ENCODE measurements at places on chromosomes 1 and 21.

- DNase-seq = peak; percentile 32
These were observed 470.4 kb upstream of the USP24 start for GRCh38 chr1:55685560-55685959.

DNA sequence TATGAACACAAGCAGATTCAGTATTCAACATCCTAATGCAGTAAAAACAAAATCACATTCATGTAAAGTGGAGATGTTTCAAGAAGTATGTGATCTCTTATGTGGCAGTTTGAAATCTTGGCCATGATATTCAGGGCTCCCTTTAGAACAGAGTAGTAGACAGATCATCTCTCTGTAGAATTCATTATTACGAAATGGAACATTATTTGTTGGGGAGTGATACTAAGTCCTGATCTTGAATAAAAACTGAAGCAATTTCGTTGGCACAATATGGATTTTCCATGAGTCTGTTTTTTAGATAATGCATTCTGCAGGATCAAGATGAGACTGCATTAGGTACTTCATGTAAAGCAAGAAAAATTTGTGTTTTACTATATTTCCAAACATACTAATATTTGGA is 264.4 kb upstream of the NRIP1 start:
- no peak for DNase-seq

GRCh38 chr1:48661726-48662463 is 114.8 kb downstream of the BEND5 start:
- DNase-seq = no peak

GRCh38 chr21:18493422-18493821 is 89.8 kb upstream of the TMPRSS15 start:
- DNase-seq = no peak

- no peak for DNase-seq
These were observed 678.4 kb upstream of the ADAMTS5 start for GRCh38 chr21:27645285-27645684.

DNA sequence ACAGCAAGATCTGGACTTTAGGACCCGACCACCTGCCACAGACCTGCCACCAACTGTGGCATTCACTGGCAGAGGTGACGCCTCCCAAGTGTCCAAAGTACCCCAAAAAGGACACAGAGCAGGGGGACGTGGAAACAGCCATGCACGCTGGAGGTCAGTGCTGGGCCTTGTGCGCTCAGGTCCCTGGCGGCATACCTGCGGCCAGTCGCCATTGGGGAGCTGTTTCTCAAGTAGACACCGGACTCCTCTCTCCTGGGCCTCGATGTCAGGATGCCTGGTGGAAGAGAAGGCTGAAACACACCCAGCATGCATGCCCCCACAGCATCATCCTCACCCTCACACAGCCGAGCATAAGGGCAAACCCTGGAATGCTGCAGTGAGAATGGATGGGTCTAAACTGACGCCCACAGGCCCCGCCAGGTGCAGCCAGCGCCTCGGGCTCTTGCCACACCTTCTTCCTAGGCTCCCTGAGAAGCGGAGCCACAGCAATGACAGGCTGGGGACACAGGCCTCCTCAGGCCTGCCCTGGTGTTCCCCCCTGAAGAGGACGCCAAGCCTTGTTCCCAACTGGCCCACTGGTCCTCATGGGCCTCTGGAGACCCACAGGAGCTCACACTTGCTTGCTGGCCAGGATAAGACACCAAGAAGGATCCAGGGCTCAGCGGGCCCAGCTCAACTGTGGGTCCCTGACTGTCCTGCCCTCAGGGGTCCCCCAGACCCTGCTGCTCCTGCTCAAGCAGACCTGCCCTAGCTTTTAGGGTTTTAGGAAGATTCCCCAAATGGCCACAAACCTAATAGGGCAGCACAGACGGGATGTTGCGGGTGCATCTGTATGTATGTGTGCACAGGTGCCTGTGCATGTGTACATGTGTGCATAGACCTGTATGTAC is 7.7 kb upstream of the SPATC1L start:
- no peak for DNase-seq

- no peak for DNase-seq
These were observed 1397.6 kb upstream of the B3GALT2 start for GRCh38 chr1:194584052-194584451.

DNA sequence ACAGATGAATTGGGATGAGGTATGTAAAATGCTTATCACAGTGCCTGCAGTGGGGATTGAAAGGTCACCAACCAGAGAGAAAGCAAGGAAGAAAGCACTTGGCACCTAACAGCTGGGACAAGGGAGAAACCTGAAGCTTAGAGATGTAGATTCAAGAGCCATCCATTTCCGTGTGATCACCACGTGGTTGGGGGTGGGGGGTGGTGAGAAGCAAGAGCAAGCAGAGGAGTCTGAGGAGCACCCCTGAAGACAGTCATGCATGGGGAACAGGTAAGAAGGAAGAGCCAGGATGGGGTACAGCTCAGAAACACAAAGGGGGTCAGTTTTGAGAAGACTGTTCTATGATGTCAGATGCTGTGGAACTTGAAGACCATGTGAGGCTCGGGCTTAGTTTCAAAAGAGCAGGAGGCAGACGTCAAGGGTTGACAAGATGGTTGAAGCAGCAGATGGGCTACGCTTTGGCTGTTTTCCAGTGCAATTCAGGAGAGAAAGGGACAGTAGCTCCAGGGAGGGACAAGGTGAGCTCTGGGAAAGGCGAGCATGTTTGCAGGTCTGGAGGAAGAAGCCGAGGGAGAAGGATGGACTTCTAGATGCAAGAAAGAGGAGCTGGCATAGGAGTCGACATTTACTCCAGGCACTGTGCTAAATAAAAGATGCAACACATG is 17.4 kb downstream of the KANK4 start:
- no peak for DNase-seq

DNA sequence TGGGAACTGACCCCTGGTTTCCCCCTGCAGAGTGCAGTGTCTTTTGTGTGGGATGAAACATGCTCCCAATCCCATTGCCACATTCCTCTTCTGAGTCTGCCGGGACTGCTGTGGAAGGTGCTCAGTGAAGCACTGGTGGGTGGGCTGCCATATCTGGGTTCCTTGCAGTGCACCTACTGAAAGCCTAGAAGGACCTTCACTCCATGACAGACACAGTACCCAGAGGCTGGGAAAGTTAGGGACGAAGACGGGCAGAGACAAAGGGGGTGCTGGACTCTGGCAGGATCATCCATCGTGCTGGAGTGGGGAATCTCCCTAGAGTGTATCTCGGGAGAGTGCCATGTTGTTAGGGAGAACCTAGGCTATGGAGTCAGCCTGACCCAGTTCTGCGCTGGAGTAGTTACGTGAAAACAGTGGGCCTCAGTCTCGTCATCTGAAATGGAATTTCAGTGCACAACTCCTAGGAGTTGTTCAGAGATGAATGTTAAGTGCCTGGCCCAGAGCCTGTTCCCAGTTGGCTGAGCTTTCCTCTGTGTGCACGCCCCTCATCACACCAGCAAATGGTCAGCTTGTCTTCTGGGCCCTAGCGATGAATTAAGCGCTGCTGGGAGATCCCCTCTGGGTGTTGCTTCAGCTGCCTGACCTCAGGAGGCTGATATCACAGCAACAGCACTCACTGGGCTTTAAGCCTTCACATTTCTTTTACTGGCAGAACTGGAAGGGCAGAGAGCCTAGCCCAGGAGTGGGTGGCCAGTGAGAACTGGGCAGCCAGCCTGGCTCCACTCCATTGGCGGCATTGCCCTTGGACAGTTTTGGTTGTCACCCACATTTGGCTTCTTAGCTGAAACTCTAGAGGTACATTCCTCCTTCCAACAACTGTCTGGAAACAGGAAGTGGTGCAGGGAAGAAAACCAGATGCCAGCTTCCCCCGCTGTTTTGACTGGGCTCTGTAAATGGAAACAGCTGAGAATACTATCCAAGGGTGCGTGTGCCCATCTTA is 479.8 kb upstream of the VAMP3 start:
- peak; percentile 79 for DNase-seq

DNA sequence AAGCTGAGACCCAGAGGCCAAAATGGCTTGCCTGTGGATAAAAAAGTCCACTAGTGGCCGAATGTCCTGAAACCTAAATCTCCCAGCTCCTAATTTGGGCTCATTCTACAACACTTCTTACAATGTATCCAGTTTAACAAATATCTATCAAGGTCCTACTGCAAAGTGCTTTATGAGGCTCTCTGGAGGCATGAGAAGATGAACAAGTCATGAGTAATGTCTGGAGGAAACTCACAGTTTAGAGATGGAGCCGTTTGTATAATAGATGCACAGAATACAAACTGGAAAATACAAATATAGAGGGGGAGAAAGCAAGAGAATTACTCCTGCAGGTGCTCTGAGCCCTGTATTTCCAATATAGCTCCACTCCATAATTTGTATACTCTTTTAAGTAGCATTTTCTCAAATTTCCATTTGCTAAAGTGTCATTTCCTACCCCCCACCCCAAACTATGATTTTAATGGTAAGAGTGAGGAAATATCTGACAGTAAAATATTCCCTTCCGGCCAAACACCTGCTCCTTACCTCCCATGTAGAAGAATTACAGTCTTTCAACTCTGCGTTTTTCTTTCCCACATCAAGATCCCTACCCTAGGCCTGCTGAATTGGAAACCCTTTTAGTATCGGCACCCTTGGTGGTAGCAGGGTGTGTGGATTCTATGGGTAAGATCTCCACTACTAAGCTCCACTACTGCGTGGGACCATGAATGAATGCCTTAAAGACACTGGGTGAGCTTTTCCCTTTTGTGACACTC is 3.3 kb upstream of the ADAMTS5 start:
- DNase-seq = no peak

DNA sequence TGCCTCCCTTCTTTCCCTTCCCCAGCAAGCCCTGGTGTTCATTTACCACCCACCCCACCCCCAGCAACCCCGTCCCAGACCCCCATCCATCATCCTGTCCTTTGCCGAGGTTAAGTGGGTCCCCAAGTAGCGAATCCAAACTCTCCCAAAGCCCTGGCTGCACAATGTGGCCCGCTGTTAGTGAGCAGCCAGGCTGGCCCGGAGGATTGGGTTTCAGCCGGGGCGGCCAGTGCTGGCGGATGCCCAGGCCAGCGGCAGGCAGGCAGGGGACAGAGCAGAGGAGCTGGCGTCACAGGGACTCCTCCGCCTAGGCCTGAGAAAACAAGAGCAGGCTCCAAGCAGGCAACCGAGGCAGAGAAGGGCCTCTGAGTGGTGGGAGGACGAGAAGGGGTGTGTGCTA is 61.4 kb downstream of the EPHB2 start:
- DNase-seq = peak; percentile 85

- DNase-seq = no peak
These were observed 2.9 kb upstream of the INAVA start for GRCh38 chr1:200891774-200892157.

DNA sequence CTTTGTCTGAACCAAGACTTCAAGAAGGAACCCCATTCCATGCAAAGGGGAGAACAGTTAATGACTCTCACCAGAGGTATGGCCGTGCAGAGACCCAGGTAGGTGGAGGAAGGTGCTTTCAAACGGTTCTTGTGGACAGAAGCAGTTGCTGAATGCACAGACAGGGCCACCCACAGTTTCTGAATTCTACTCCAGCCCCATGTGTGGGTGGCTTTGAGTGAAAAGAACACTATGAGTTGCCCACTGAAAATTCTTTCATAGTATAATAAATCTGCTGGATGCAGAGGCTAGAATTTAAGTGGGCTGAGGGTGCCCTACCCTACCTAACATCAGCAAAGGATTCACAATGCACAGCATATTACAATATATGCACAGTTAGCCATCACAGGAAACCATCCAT is 7.2 kb upstream of the CCDC185 start:
- no peak for DNase-seq

- no peak for DNase-seq
These were observed 41.7 kb downstream of the ITPKB start for GRCh38 chr1:226697151-226697928.

GRCh38 chr1:204493984-204494280 is 673 bp downstream of the PIK3C2B start:
- DNase-seq = peak; percentile 55
